ENCODE measurements at places on chromosomes 3 and 15.
A peak's percentile ranks its signal among the peaks of the same experiment; 100 is the strongest.

GRCh38 chr3:139388821-139389551 lies 461 bp downstream of the COPB2 start:
- peak; percentile 41 for DNase-seq

DNA sequence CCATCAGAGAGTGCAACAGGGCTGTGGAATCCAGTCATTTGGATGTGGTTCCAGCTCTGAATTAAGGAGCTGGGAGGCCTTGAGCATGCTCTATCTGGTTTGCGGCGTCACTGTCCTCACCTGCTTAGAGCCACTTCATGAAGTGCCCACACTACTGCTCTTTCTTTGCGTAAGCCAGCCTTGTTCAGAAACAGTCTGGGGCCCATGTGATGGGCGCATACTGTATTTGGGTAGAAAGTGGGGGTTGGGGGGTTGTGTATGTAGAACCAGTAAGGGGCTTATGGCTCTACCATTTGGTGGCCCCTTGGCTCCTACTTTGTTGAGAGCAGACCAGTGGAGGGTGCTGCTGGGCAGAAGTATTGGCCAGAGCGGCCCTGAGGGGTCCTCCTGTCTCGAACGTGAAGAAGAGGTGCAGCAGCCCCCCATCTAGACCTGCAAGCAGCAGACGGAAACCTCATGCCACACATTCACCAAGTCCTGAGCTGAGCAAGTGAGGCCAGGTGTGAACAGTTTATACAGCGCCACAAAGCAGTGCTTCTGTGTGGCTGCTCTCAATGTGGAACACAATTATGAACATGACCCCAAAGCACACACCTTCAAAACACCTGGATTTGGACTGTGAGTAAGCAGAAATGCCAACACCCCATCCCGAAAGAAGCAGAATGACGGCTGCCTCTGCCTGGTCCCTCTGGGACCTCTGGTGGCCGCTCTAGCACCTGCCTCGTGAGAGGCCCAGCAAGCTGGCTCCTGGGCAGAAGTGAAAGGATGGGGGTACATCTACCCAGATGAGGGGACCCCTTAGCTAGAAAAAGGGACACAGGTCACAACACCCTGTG lies 26.6 kb downstream of the SRPRB start:
- no peak for DNase-seq

GRCh38 chr3:49873623-49874022 lies 3.9 kb upstream of the CAMKV start:
- no peak for DNase-seq

DNA sequence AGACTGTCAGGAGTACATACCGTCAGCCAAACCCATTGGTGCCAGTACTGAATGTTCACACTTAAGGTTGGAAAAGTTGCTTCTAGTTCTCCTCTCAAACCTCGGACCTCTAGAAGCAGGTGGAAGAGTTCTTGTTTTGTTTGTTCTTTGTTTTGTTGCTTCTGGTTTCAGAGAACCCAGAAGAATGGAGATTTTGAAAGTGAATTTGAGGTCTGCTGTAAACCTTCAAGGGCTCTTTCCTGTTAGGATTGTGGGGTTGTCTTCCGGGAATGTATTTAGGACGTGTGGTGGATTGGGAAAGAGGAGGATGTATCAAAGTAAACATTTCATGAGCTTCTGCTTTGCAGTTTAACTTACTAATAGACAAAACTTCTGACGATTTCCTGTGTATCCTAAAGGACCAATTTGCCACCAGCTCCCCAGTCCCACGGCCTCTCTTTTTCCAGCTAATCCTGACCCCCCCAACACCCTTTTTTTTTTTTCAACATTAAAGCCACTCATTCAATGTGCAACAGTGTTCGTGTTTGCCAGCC lies 50.3 kb downstream of the FILIP1L start:
- no peak for DNase-seq

DNA sequence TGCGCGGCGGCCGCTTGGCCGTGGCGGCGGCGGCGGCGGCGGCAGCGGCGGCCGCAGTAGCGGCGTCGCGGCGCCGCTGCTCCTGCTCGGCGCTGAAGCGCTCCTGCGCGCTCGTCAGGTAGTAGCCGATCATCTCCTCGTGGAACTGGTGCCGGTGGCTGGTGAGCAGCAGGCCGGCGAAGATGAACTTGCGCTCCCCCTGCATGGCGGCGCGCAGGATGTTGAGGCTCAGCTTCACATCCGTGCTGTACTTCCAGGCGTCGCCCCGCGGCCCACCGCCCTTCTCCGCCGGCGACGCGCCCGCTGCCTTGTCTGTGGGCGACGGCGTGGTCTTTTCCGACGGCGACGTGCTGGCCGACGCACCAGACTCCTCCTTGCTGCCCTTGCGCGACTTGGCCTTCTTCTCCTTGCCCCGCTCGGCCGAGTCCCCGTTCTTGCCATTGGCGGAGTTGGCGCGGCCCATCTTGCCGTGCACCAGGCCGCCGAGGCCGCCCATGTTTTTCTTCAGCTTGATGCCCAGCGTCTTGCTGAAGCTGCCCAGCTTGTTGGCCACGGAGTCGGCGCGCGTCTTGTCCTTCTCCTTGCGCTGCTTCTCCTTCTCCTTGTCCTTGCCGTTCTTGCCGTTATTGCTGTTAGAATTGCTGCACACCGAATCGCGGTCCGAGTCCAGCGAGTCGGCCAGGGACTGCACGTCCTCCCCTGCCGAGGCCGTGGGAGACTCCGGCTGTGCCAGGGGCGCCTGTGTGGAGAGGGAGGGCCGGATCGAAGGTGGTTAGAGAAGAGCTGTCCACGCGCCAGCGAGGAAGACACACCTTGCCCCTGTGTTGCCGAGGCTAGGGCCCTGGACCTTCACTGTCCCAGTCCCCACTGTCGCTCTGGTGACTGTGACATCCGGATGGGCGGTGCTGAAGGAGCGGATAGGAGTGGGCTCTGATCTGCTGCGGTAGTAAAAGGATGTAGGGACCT lies 157.6 kb downstream of the KLF13 start:
- no peak for DNase-seq

All from hematopoietic multipotent progenitor cell treated with erythropoietin and hydrocortisone succinate and interleukin-3 and kit ligand, for 8 days (in vitro differentiated cells).